ENCODE measurements at places on chromosomes 1 and 21.

- no peak for DNase-seq
Observed at GRCh38 chr1:116277840-116278540, 95.1 kb upstream of the ATP1A1 start.

- no peak for DNase-seq
Observed at GRCh38 chr1:35836734-35837133, 28.9 kb downstream of the AGO4 start.

DNA sequence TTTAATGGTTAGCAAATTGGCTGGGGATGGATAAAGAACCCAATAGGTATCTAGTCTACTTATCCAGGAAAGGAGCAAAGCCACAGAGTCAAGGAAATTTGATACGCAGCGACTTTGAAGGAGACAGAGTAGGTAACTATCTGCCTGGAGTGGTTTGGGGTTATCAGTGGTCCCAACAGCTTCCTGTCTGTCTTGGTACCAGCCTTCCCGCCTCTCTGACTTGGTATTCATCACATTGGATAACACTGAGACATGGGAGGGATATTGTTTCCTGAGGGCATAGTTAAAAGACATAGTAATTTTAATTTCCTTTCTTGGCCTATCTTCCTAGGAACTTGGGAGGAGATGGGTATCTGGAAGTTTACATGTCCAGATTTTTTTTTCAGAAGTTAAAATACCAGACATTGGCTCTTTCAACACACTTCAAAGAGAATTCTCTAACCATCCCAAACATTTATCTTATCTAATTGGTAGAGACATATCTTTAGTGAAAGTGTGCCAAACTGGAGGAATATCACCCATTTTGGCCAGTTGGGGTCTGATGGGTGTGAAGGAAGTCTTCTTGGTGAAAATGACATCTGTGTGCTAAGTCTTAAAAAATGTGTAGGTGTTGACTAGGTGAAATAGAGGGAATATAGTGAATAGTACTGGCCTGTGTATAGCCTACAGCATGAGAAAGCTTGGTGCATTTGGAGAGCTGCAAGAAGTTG is 65.0 kb downstream of the RGS5 start:
- DNase-seq = no peak

GRCh38 chr1:154236855-154237254 is 16.1 kb downstream of the UBAP2L start:
- no peak for DNase-seq

GRCh38 chr1:109959974-109960744 is 24.4 kb upstream of the AHCYL1 start:
- no peak for DNase-seq

DNA sequence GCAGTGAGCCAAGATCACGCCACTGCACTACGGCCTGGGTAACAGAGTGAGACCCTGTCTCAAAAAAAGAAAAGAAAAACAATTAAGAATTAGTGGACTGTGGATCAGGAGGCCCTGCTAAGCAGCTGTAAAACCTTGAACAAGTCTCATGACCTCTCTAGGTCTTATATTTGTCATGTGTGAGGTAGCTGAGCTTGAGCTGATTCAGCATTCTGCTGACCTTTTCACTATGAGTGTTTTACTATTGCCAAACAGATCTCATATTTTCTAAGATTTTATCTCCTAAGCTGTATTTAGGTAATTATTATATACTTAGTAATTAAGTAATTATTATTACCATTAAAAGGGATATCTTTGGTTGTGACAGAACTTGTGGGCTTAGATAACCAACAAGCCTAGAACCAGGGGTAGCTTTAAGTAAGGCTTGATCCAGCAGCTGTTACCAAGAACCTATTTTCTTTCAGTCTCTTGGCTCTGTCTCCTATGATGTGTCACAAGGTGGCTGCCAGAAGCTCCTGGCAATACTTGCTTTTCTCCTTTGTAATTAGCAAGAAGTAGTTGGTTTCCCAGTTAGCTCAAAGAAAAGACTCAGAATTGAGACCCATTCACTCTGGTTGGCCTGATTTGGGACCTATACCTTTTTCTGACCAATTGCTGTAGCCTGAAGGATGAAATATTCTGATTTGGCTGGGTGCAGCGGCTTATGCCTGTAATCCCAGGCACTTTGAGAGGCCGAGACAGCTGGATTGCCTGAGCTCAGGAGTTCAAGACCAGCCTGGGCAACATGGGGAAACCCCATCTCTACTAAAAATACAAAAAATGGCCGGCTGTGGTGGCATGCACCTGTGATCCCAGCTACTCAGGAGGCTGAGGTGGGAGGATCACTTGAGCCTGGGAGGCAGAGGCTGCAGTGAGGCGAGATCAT is 8.5 kb upstream of the ZC3H12A start:
- no peak for DNase-seq

DNA sequence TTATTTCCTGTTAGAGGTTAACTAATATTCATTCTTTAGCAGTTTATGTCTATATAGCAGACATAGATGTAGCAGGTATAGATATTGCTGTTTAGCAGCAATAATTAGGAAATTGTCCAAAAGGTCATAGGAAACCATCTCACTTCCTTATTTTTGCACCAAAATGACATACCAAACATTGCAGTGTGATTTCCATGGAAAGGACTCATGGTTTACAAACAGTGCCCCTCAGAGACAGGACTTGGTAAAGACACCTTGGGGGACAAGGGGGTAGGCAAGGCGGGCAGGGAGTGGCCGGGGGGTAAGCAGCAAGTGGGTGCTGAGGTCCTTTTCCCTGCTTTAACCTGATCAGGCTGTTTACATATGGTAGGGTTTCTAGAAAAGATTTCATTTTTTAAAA is 30.5 kb downstream of the BATF3 start:
- no peak for DNase-seq

GRCh38 chr1:41454406-41454805 is 30.1 kb downstream of the EDN2 start:
- no peak for DNase-seq

DNA sequence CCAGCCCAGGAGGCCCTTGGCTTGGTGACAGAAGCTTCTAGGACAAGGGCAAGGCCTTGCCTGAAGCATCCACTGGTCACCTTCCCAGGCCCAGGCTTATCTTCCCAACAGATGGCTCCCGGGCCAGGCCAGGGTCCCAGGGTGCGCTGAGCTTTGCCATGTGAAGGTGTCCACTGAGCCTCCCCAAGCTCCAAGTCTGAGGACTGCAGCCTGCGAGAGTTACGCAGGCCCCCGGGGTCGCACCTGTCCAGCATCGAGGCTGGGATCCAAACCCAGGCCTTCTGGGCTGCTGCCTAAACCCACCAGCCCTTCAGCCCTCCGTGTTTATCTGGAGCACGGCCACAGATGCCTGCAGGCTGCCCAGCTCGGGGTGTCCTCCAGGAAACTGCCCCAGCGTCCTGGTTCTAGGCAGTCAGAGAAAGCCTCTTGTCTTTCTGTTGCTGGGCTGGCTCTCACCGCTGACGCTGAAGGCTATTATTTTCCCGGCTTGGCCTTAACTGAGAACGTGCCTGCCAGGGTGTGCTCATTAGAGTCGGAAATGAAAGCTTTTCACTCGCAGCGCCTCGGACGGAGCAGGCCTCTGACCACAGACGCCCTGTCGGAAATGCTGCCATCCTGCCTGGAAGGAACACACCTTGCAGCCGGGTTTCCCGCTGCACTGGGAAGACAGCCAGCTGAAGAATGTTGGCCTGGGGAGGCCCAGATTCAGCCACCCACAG is 71.4 kb downstream of the MEGF6 start:
- DNase-seq = no peak

DNA sequence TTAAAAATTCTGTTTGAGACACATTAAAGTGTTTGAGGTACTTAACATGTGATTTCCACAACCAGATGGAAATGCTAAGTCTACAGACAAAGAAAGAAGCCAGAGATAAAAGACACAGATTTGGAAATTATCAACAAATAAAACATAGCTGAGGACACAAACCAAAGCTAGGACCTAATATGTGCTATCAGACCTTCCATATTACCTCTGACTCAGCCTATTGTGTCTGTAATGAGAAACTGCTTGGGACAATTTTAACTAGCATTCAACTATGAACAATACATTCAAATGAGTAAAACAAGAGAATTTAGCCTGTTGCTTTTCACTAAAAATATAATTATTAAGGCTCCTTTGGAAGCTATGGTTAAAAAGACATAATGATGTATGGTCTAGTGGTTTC is 54.6 kb downstream of the WNT2B start:
- DNase-seq = no peak

GRCh38 chr1:41200728-41201127 is 41.4 kb downstream of the SCMH1 start:
- no peak for DNase-seq
